ENCODE measurements at places on chromosomes 3 and 15.

- DNase-seq = peak; percentile 64
Measured at GRCh38 chr3:152258448-152259393, 10.0 kb upstream of the MBNL1 start.

GRCh38 chr3:187130346-187131066 lies 8.8 kb downstream of the RPL39L start:
- peak; percentile 81 for DNase-seq

DNA sequence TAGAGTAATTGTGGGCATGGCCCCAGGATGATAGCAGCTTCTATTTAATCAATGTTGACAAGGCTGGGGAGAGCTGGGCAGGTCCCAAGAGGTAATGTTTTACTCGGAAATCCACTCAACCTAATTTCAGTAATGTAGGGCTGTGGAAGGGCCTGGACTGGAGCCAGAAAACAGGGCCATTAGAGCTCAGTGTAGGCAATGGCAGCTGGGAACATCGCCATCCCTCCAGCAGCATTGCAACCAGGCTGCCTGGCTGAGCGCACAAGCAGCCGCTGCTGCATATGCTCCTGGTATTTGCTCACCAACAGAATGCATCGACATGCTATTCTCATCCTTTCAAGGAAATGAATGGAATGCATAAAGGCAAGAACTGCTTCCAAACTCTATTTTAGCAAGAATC lies 90.0 kb downstream of the GAP43 start:
- DNase-seq = no peak

- no peak for DNase-seq
Measured at GRCh38 chr15:79513417-79513816, 81.3 kb downstream of the MINAR1 start.

- no peak for DNase-seq
Measured at GRCh38 chr15:62617741-62618140, 424.8 kb upstream of the TPM1 start.

Data from CD8-positive, alpha-beta memory T cell (primary cell).